ENCODE measurements at places on chromosomes 5 and 9. TPM values are rescaled to one million over a fixed set of nuclear protein-coding genes. Genes with fewer than 3 reads are reported as not detected.

DNA sequence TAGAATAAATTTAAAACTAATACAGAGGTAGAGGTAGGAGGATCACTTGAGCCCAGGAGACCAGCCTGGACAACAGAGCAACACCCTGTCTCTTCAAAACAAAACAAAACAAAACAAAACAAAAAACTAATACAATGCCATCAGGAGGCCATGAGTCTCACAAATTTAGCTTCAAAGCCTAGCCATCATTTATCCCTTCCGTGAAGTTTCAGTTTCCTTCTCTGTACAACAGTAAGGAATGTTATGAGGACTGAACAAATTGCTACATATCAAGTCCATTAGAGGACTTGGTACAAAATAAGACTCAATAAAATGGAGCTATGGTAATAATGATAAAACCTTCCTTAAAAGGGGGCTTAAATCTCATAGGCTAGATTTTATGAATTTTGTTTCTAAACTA lies 60.8 kb downstream of the MAPKAP1 start:
- DNase-seq: no peak

GRCh38 chr5:35516271-35516670 lies 101.4 kb upstream of the SPEF2 start:
- no peak for DNase-seq

- no peak for DNase-seq
Measured at GRCh38 chr9:80500300-80500699, 928.5 kb downstream of the TLE4 start.

- no peak for DNase-seq
Measured at GRCh38 chr9:135948968-135949367, 12.2 kb downstream of the UBAC1 start.

DNA sequence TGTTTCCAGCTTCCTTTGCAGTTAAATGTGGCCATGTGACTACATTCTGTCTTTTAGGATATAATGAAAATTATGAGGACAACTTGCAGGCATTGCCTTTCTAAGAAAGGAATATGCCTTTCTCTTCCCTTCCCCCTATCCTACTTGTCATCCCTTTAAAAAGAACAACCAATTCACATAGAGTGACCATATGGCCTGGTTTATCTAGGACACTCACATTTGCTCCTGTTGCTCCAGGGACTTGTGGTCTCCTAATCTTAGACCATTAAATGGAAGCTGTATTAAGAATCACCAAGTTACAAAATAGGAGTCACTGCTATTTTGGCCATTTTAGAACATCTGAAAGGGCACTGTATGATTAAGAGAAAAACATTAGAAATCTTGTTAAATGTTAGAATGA lies 520.3 kb downstream of the DTWD2 start:
- no peak for DNase-seq

OGN gene
- total RNA-seq: 302 TPM

- no peak for DNase-seq
Measured at GRCh38 chr9:93248386-93249040, 64.6 kb downstream of the WNK2 start.

GRCh38 chr5:99116526-99116925 lies 187.7 kb upstream of the CHD1 start:
- DNase-seq: no peak

INSL6 gene
- total RNA-seq: 0.48 TPM

STING1 gene
- 90.1 TPM for total RNA-seq

ASPN gene
- total RNA-seq: 48.3 TPM

GRCh38 chr5:142176255-142176654 lies 67.7 kb downstream of the NDFIP1 start:
- DNase-seq: no peak

GRCh38 chr9:83651558-83651957 lies 28.6 kb downstream of the IDNK start:
- no peak for DNase-seq

DNA sequence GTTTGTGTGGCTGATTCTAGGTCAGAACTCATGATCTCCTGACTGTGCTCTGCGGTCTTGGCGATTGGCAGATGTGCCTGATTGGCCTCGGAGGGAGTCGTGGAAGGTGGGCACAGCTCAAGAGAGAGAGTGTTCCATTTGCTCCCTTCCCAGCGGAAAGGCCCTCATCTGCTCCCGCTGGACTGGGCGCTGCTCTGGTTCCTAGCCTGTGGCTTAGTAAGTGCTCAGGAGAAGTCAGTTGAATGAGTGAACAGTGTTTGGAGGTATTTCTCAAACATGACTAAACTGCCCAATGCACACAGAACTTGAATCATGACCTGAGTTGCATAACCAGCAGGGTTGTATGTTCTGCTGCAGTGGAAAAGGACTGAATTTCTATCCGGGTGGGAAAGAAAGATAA lies 120.2 kb upstream of the PITX1 start:
- DNase-seq: no peak

CRHBP gene
- 8.1 TPM for total RNA-seq

GRCh38 chr9:31916591-31917241 lies 467.7 kb upstream of the ACO1 start:
- DNase-seq: no peak

GRCh38 chr5:96783326-96783725 lies 24.4 kb downstream of the ERAP1 start:
- DNase-seq: no peak

PCDHGB4 gene
- 13.1 TPM for total RNA-seq

GRCh38 chr5:78557601-78558000 lies 91.0 kb downstream of the LHFPL2 start:
- no peak for DNase-seq

- no peak for DNase-seq
Measured at GRCh38 chr5:59593439-59594007, 300.0 kb downstream of the PDE4D start.

GRCh38 chr5:23627976-23628375 lies 120.6 kb downstream of the PRDM9 start:
- DNase-seq: no peak
